ENCODE measurements at places on chromosomes 16 and 17. TPM values are rescaled to one million over a fixed set of nuclear protein-coding genes. Genes with fewer than 3 reads are reported as not detected.

Gene ULK2
- polyA plus RNA-seq = 7.9 TPM

Gene LDHD
- 0.23 TPM for polyA plus RNA-seq

Gene LRRC75A
- polyA plus RNA-seq = 1.0 TPM

Gene CD300A
- polyA plus RNA-seq = not detected

Gene PRDM7
- not detected for polyA plus RNA-seq

GRCh38 chr16:70686376-70687101 lies 686 bp upstream of the MTSS2 start:
- DNase-seq = no peak

DNA sequence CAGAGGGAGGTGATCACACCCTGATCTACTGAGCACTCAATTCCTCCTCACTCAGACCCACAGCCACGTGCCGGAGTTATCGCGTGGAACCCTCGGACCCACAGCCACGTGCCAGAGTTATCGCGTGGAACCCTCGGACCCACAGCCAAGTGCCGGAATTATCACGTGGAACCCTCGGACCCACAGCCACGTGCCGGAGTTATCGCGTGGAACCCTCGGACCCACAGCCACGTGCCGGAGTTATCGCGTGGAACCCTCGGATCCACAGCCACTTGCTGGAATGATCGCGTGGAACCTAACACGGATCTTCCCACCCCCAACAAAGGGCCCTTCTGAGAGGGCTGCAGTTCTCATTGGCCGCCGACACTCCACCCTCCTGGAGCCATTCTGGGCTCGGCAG lies 97.7 kb downstream of the PGS1 start:
- no peak for DNase-seq

DNA sequence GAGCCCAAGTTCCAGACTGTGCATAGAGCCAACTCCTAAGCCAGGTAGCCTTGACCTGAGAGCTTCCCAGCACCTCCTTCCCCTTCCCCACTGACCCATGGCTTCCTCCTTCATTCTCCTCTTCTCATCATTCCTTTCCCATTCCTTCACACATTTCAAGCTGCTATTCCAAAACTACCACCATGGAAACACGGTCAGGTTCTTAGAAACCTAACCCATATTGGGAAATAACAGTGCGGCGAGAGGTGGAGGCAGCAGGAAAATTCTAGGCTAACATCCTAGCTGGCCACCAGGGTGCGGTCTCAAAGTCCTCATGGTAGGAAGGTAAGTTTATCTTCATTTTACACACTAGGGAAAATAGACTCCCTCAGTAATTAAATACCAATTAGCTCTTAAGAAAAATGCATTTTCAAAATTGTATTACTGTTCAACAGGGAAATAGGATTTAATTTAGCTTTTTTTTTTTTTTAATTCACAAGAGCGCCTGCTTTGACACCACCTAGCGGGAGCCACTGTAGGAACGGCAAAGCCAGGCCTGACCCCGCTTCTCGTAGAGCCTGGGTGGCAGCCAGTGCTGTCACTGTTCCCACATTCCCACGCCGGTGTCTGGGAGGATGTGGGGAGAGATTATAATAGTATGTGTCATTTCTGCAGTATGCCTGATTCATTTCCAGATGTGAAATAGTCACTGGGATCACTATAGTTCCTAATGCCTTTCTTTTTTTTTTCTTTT lies 14.0 kb upstream of the SPHK1 start:
- peak; percentile 98 for DNase-seq

DNA sequence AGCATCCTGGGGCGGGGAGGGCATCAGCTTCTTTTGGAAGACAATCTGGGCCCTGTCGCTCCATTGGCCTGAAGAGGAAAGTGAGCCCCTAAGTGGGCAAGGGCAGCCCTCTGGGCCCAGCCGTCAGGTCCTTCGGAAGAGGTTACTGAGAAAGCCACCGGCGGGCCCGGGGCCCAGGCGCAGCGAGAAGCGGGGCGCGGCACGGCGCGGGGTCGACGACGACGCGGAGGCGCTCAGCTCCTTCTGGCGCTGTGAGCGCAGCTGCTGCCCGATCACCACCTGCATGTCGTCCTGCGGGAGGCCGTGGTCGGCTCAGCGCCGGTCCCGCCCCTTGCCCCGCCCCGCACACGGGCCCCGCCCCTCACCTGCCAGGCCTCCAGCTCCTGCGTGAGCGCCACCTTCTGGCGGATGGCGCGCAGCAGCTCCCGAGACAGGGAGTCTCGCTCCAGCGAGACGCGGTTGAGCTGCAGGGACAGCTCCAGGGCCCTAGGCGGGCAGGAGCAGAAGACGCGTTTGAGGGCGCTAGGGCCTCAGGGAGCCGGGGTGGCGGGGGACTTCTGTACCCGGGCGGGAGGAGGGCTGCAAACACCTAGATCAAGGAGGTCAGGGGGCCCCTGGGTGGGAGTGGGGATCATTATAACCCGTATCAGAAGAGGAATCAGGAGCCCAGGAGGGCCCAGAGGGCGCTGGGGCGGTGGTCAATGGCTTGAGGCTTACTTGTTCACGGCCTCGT lies 4.3 kb downstream of the THOC6 start:
- peak; percentile 57 for DNase-seq

- DNase-seq = peak; percentile 43
These were observed 787 bp downstream of the PRKAR1A start for GRCh38 chr17:68512960-68513474.

GRCh38 chr17:50961282-50962220 lies 95.4 kb upstream of the TOB1 start:
- DNase-seq = no peak

Measured in IMR-90 (cell line).